ENCODE measurements at places on chromosomes 12 and 14.

DNA sequence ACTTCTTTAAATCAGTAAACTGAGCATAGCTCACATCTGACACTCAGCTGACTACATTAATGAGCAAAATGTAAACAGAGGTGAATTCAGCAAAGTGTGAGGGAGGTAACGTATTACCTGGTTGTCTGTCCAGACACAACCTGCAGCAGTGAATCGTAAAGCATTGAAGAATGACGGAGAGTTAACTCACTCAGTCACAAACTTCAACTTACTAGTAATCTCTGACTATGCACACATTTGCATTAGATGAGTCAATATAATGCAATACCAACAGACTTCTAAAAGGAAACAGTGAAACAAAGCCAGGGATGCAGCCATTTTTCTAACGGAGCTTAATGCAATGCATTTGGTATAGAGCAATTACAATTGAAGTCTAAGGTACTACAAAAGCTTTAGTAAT lies 40.0 kb downstream of the STX2 start:
- no peak for DNase-seq

GRCh38 chr12:54280468-54281260 lies at the start of gene HNRNPA1:
TSS of gene HNRNPA1 (plus strand) at chr12:54280726. CDS start at chr12:54280808, 82 bp downstream.
- peak; percentile 100 for DNase-seq

DNA sequence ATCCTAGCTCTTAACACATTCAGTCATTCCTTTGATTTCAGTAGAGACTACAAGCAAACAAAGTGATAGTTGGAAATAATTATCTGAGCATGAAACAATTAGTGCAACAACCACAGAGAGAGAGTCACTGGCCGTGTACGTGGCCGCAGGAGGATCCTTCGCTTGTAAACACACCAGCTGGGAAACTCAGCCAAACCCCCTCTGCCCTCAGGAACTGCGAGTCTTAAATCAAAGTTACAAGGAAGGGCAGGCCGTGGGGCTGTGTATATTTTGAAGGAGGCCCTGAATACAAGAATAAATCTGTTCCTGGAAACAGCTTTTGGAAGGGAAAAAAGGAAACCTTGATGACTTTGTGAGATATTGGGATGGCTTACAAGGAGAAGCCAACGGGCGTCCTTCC lies 164.5 kb downstream of the ANO2 start:
- DNase-seq = no peak

DNA sequence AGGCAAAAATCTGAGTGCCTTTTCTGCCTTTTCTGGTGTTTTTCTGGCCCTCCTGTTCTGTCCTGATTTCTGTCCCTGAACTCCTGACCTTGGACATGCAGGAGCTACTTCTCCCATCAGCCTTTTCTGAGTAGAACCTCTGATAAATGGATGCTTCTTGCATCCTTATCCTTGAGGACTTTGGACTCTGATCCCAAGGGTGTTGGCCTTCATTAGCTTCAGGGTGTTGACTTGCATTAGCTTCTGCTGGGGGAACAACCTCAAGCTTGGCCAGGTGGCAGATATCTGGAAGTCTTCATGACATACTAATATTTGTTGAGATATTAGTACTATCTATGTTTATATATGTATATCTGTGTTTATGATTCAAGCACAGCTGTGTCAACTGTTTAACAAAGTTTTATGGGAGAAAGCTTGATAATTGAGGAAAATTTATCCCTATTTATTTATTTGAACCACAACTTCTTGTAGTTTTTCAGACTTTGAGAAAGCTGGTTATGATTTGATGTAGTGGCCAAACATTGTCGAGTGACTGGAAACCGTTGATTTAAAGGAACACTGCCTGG lies 124.3 kb downstream of the CHST11 start:
- DNase-seq = no peak

DNA sequence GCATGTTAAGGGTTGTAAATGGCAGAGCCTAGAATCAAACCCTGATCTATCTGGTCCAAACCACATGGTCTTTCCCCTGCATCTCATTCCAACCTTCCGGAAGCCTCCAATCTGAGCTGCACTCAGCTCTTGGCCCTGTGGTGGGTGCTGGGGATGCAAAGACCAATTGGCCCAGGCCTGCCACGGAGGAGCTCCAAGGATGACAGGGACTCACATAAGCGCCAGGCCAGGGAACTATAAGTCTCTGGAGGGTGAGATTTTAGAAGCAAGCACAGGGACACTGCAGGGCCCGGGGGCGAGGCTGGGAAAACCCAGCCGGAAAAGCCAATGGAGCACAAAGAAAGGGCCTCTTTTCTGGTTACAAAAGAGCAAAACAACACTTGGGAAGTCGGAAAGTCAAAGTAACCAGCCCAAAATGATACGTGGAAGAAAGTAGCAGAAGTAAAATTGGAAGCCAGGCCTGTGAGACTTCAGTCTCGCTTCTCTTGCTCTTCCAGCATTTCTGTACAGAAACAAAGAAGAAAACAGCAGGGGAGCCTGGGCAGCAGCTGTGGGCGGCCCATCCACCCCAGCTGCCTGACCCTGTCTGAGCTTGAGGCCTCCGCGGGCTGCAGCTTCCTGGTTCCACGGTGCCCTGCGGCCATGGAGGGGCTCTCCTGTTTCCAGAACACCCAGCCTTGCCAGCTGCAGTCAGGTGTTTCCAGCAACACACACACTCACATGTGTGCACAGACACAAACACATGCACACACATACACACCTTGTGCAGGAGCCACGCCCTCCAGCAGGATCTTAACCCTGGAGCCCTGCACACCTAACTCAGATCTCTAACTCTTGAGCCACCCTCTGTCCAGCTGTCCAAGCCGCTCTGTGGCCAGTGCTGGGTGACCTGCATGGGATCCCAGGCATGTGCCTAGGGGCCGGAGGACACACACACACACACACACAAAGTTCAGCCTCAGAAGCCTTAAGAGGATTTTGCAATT lies 178.2 kb downstream of the BCL11B start:
- DNase-seq = no peak

DNA sequence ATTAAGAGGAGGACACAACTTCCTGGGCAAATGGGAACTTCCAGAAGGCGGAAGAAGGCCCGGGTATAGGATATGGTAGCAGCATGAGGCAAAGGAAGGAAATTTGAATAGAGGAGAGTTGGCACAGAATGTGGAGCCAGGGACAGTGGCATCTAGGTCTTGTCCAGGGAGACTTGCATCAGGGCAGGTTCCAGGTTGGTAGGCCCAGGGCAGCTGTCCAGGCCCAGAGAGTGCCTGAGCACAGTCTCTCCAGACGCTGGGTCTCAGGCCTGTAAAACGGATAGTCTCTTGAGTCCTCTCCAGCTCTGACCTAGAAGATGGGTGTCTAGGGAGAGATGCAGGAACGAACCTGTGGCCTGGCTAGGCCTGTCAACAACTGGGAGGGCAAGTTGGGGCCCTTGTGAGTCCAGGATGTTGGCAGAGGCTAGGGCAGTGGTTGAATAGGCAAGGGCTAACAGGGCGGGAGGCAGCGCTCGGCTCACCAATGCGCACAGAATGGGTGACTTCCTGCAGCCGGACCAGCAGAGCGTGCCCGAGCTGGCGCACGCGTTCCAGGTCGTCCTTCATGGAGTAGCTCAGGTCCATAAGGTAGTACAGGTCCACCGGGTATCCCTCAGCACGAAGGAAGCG lies 9.9 kb downstream of the ITGB7 start:
- no peak for DNase-seq

GRCh38 chr12:93199831-93200236 lies 177.9 kb upstream of the NUDT4 start:
- no peak for DNase-seq

DNA sequence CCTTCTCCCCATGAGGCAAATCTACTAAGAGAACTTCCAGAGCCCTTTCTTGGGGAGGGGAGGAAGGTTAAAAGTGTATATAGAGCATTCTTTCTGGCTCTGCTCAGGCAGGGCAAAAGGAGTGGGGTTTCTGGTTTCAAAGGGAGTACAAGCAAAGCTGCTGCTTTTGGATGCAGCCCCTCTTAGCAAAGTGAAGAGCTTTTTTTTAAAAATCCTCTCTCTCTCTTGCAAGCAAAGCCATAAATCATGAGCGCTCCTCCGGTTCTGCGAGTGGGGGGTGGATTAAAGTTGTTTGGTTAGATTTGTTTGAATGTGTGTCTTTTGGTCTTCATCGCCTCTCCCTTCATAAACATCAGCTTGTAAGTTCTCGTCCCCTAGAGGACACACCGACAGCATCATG lies 546.6 kb upstream of the TBX3 start:
- peak; percentile 62 for DNase-seq

DNA sequence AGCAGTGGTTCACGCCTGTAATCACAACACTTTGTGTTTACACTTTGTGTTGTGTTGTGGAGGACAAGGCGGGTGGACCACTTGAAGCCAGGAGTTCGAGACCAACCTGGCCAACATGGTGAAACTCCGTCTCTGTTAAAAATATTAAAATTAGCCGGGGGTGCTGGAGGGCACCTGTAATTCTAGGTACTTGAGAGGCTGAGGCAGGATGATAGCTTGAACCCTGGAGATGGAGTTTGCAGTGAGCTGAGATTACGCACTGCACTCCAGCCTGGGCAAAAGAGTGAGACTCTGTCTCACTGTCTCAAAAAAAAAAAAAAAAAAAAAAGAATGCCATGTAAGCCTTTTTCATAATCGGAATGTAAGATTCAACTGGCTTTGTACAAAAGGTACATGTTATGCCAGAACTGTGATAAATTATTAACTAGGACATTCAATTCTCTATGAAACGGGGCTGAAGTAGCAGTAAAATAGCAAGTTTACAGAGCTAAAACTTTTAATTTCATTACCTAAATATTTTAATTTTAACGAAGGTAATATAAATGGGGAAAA lies 13.9 kb upstream of the PITPNM2 start:
- DNase-seq = no peak

GRCh38 chr14:68705741-68706283 lies 87.1 kb downstream of the ZFP36L1 start:
- DNase-seq = no peak

- DNase-seq = no peak
Measured at GRCh38 chr12:47024463-47024862, 55.0 kb upstream of the PCED1B start.

GRCh38 chr12:106455111-106455510 lies 97.6 kb downstream of the POLR3B start:
- DNase-seq = no peak

Data from fibroblast of upper back skin (primary cell).